ENCODE measurements at places on chromosomes 11 and 22. TPM values are rescaled to one million over a fixed set of nuclear protein-coding genes. Genes with fewer than 3 reads are reported as not detected.

- no peak for DNase-seq
Observed at GRCh38 chr22:27345691-27346090, 455.9 kb downstream of the MN1 start.

Gene OR8G1
- not detected for total RNA-seq

DNA sequence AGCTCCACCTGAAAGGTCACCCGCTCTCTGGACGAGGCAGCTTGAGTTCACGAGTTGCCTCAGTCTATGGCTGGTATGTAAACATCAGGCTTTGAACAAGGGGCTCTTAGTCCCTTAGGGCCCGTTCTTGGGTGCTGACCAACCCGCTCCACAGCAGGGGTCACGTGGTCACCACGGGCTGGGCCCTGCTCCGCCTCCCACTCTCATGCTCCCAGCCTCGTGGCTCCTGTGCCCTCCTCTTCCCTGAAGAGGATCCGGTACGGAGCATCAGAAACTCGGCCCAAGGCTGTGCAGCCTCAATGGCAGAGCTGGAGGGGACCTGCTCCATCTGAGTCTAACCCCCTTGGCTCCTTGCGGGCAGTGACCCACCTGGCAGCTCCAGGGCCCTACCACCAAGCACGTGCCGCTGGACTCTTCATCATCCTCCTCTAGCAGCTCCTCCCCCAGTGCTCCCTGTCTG lies 54.2 kb upstream of the TTLL12 start:
- DNase-seq = no peak

DNA sequence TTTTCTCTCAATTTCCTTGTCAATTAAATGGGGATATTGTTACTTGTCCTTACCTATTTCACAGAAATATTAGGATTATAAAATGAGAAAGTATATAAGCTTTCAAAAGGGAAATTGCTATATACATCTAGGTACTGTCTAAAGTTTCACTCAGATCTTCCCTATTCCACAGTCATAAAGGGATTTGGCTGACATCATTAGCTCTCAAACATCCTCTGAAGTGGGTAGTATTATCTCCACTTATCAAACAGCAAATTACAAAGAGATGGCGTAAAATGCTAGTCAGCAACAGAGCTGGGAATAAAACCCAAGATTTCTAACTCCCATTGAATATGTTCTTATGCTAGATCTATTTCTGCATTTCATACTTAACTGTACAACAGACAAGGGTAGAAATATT lies 50.9 kb downstream of the SLC25A17 start:
- DNase-seq = no peak

- DNase-seq = no peak
Observed at GRCh38 chr11:10499452-10499851, 41.5 kb downstream of the RNF141 start.

DNA sequence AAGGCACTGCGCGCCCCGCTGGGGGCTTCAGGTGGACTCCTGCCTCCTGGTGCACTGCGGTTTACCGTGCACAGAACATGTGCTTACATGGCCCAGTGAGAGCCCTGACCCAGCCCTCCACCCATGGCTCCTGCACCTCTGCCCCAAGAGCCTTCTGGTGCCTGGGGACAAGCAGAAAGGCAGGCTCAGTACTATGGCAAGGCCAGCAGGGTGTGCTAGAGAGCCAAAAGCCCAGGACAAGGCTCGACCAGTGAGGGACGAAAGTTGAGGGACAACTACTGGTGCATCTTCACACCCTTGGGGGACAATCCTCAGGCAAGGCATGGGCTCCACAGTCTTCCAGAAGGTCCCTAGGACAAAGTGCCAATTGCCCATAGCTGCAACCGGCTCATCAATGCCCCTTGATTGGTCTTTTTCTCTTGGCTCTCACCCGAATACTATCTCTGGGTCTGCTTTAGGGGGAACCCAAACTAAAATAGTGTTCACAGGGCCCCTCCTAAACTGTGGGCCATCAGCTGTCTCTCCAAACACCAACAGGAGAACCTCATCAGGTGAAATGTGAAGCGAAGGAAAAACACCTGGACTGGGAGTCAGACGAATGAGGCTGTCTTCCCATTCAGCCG lies 13.5 kb downstream of the PGA5 start:
- DNase-seq = peak; percentile 52

Gene CARD10
- total RNA-seq = 6.1 TPM

GRCh38 chr11:47411884-47412746 lies 3.7 kb downstream of the SLC39A13 start:
- DNase-seq = peak; percentile 26

Gene APOBEC3B
- total RNA-seq = 17.6 TPM

Gene MARK2
- 6.6 TPM for total RNA-seq

Gene ART1
- total RNA-seq = not detected

GRCh38 chr22:23514322-23515038 lies 65.6 kb downstream of the IGLL1 start:
- DNase-seq = no peak

GRCh38 chr11:64089915-64090805 lies 54.4 kb downstream of the FLRT1 start:
- no peak for DNase-seq

- no peak for DNase-seq
Observed at GRCh38 chr22:45420539-45420938, 7.0 kb downstream of the RIBC2 start.

Data from IMR-90 (cell line).